Smooth muscle cell of the brain vasculature (primary cell): ENCODE measurements at places on chromosomes 12 and 14.

- no peak for DNase-seq
Measured at GRCh38 chr12:79300199-79300568, 390.6 kb downstream of the PAWR start.

DNA sequence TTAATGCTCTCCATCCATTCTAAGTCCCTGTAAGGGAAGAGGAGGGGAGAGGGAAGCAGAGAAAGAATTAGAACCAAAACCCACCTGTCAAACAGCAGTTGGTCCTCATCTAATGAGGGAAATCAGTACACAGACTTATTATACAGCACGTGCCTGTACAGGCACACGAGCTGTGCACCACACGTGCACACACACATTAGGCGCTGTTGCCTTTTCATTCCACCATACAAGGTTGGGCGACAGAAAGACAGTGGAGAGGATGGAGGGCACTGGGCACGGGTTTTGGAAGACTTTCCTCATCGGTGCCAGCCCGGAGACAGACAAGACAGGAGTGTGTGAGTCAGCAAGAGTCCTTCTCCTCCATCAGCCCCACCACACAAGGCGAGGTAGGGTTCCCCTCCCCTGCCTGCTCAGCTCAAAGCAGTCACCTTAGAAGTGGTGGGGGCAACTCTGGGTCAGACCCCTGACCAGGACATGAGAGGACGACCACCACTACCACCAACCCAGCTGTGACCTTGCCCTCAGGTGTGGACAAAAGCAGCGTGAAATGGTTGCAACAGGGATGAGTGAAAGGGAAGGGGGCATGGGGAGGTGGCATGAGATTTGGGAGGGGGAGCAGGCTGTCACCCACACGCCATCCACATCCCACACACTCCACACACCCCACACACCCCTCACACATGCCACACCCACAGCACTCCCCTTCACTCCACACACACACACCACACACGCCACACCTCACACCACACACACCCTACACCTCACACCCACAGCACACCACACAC, 80.7 kb downstream of the ACTN1 start:
- DNase-seq = no peak

- no peak for DNase-seq
Measured at GRCh38 chr12:56951582-56952339, 5.6 kb downstream of the RDH16 start.

DNA sequence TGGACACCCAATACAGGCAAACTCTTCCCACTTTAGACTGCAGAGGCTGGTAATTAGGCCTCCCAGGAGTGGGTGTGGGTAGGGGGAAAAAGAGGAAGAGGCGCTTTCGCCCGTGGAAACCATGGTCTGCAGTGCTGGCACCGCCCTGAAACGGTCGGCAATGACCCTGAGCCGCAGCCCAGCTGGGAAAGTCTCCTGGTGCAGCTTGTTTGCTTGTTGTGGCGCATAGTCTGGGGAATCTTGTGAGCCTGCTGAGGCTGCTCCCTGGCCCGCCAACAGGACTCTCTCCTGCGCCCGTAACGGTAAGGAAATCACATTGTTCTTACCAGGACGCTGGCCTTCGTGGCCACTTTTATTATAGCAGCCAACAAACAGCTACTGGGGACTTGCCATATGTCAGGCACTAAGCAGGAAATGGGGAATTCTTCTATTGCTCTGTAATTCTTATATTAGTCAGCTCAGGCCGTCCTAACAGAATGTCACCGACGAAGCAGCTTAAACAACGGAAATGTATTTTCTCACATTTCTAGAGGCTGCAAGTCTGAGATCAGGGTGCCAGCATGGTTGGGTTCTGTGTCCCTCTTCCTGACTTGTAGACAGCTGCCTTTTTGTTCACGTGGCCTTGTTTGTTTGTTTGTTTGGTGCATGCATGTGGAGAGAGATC, 52.5 kb upstream of the RIN3 start:
- no peak for DNase-seq

GRCh38 chr12:2431810-2432209, 363.0 kb upstream of the FKBP4 start:
- no peak for DNase-seq

- DNase-seq = no peak
Measured at GRCh38 chr14:70782361-70782760, 27.0 kb downstream of the MAP3K9 start.

- DNase-seq = no peak
Measured at GRCh38 chr12:86748894-86749293, 492.7 kb upstream of the MGAT4C start.
